ENCODE measurements at places on chromosomes 12 and 14. TPM values are rescaled to one million over a fixed set of nuclear protein-coding genes. Genes with fewer than 3 reads are reported as not detected.
A peak's percentile ranks its signal among the peaks of the same experiment; 100 is the strongest.

GRCh38 chr14:54451961-54452360 is 10.8 kb upstream of the CNIH1 start:
- no peak for DNase-seq

- DNase-seq: no peak
Measured at GRCh38 chr12:46237371-46238045, 31.3 kb downstream of the SLC38A1 start.

The TBX3 gene
- not detected for total RNA-seq

The SYNE2 gene
- 94.2 TPM for total RNA-seq

GRCh38 chr12:57110104-57111030 is 795 bp downstream of the STAT6 start:
- peak; percentile 52 for DNase-seq

DNA sequence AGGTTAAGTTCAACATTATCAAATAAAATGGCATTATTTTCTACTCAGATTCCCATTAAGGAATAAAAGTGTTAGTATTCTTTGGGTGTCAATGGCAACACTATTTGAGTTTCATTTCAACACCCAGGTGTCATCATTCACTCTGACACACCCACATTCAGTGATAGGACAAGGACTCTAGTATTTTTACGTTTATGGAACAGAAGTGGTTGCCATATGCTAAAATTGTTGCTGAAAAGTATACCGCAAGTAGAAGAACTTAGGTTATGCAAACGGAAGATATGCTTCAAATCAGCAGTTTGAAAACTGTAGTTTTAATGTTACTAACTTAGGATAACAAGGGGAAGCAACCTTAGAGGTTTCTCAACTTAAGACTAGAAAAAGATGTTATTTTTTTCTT is 20.0 kb upstream of the SGPP1 start:
- DNase-seq: no peak

DNA sequence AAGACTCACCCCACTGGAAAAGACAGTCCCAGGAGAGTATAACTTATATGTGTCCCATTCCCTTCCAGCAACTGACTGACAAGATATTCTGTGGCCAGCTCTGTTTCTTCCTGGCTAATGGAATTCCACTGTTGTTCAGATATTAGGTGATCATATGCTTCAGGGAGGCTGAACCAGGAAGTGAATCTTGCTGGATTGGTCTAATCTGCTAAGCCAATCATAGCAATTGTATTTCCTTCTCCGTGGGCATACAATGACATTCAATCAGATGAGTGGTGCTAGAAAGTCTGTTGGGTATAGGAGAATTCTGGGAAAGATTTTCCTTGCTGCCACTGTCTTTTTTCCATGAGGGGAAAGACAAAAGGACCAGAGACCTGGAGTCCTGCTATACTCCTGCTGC is 12.1 kb downstream of the PYGL start:
- DNase-seq: no peak

All from PC-9 (cell line).